ENCODE measurements at places on chromosomes 4 and X. TPM values are rescaled to one million over a fixed set of nuclear protein-coding genes. Genes with fewer than 3 reads are reported as not detected.

The HTR2C gene
- total RNA-seq: not detected

The DCLK2 gene
- 0.11 TPM for total RNA-seq

The TNMD gene
- total RNA-seq: not detected

The PRDM8 gene
- total RNA-seq: 13.7 TPM

The PPBP gene
- not detected for total RNA-seq

The FAM184B gene
- 0.08 TPM for total RNA-seq

The LINC00632 gene
- 2.4 TPM for total RNA-seq

The SRPK3 gene
- not detected for total RNA-seq

- no peak overlapping the region for H3K27ac ChIP-seq
- H3K4me1 ChIP-seq: peaks cover 19% of the 10 kb centered on the region
- no peaks in the 10 kb centered on the region for H3K27me3 ChIP-seq
- no peak overlapping the region for H3K4me3 ChIP-seq
- no peak for DNase-seq
- peaks cover 37% of the 10 kb centered on the region for H3K36me3 ChIP-seq
Measured at GRCh38 chrX:1393871-1394615, 2.1 kb upstream of the SLC25A6 start.

- no peaks in the 10 kb centered on the region for H3K36me3 ChIP-seq
- no peak overlapping the region for H3K4me3 ChIP-seq
- no peak for DNase-seq
- no peaks in the 10 kb centered on the region for H3K27me3 ChIP-seq
- H3K4me1 ChIP-seq: no peaks in the 10 kb centered on the region
Measured at GRCh38 chrX:105451401-105451800, 230.9 kb upstream of the TEX13A start.

GRCh38 chrX:25015486-25016360 is at the start of gene ARX:
Gene ARX, minus strand, starts transcription at chrX:25015965. Its CDS starts 228 bp downstream, at chrX:25015737.
- no peaks in the 10 kb centered on the region for H3K36me3 ChIP-seq
- H3K4me3 ChIP-seq: no peak within 1 kb of the TSS
- no peak within 1 kb of the TSS for H3K27ac ChIP-seq
- no peaks in the 10 kb centered on the region for H3K4me1 ChIP-seq

- no peaks in the 10 kb centered on the region for H3K36me3 ChIP-seq
- H3K4me3 ChIP-seq: no peak overlapping the region
- no peak overlapping the region for H3K27ac ChIP-seq
- H3K4me1 ChIP-seq: no peaks in the 10 kb centered on the region
- H3K27me3 ChIP-seq: no peaks in the 10 kb centered on the region
Measured at GRCh38 chrX:30649859-30650258, 3.4 kb upstream of the GK start.

DNA sequence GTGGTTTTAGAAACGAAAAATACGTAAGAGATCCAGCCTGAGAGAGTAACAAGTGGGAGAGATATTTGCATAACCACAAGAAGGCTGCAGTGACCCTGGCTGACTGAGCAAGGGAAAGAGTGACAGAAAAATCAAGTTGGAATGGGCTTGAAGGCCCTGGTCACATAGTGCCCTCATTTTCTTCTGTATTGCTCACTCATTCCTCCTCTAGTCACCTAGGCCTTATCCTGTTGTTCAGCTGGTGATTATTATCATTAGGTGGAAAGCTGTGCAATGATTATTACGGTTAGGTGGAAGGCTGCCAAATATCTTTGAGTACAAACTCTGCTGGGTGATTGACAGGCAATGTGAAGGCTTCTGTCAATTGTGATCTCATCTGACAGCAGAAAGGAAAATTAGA is 2384.1 kb downstream of the PCDH7 start:
- H3K4me3 ChIP-seq: no peak overlapping the region
- no peak overlapping the region for H3K27ac ChIP-seq
- H3K4me1 ChIP-seq: no peaks in the 10 kb centered on the region
- H3K36me3 ChIP-seq: no peaks in the 10 kb centered on the region
- no peaks in the 10 kb centered on the region for H3K27me3 ChIP-seq
- no peak for DNase-seq

GRCh38 chrX:146707781-146708180 is 101.8 kb upstream of the CXorf51B start:
- H3K4me3 ChIP-seq: no peak overlapping the region
- no peaks in the 10 kb centered on the region for H3K4me1 ChIP-seq

GRCh38 chrX:104922206-104922621 is 298.3 kb downstream of the TEX13A start:
- DNase-seq: peak; percentile 71
- H3K27ac ChIP-seq: no peak overlapping the region
- H3K36me3 ChIP-seq: no peaks in the 10 kb centered on the region
- H3K4me3 ChIP-seq: no peak overlapping the region
- H3K4me1 ChIP-seq: no peaks in the 10 kb centered on the region

GRCh38 chr4:119832776-119833175 is 204.2 kb upstream of the PDE5A start:
- no peak overlapping the region for H3K27ac ChIP-seq
- no peaks in the 10 kb centered on the region for H3K27me3 ChIP-seq
- no peaks in the 10 kb centered on the region for H3K4me1 ChIP-seq
- H3K36me3 ChIP-seq: no peaks in the 10 kb centered on the region

GRCh38 chrX:136215559-136215958 is 35.6 kb downstream of the MAP7D3 start:
- no peaks in the 10 kb centered on the region for H3K36me3 ChIP-seq
- no peaks in the 10 kb centered on the region for H3K27me3 ChIP-seq
- H3K4me1 ChIP-seq: no peaks in the 10 kb centered on the region
- H3K4me3 ChIP-seq: no peak overlapping the region
- H3K27ac ChIP-seq: no peak overlapping the region
- no peak for DNase-seq
